ENCODE measurements at places on chromosomes 1 and 21. TPM values are rescaled to one million over a fixed set of nuclear protein-coding genes. Genes with fewer than 3 reads are reported as not detected.

The TNFRSF8 gene
- total RNA-seq, result 16.3 TPM

The A3GALT2 gene
- total RNA-seq, result not detected

- H3K4me1 ChIP-seq, result no peaks in the 10 kb centered on the region
- no peak overlapping the region for H3K27ac ChIP-seq
- no peak overlapping the region for H3K4me3 ChIP-seq
- no peak for DNase-seq
Measured at GRCh38 chr1:153238527-153238926, 21.0 kb upstream of the LORICRIN start.

- peaks cover 9% of the 10 kb centered on the region for H3K36me3 ChIP-seq
- H3K27ac ChIP-seq, result no peak overlapping the region
- no peak for DNase-seq
- no peaks in the 10 kb centered on the region for H3K27me3 ChIP-seq
Measured at GRCh38 chr1:100349246-100349645, 3.1 kb upstream of the CDC14A start.

DNA sequence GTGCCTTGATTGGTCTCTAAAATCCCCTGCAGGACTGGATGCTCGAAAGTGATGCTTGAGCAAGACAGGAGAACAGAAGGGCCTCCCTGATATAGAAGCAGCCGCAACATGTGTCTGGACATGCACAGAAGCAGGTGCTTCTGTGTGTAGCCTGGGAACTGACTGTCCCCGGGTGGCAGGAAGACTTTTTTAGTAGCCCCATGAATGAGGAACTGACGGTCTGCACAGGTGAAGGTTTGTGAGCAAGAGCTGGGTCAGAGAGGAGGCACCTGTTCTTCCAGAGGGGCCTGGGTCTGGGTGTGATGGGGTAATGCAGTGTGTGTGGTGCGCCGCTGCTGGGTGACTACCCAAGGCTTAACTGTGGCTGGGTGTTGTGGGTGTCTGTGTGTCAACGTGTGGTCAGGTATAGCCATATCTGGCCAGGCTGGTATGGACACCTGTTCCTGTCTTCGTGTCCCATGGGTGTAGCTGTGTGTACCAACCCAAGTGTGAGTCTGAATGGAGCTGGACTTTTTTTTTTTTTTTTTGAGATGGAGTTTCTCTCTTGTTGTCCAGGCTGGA lies 39.1 kb upstream of the FOXO6 start:
- no peak overlapping the region for H3K27ac ChIP-seq
- H3K4me1 ChIP-seq, result peaks cover 7% of the 10 kb centered on the region
- DNase-seq, result no peak
- H3K27me3 ChIP-seq, result peaks cover 7% of the 10 kb centered on the region

DNA sequence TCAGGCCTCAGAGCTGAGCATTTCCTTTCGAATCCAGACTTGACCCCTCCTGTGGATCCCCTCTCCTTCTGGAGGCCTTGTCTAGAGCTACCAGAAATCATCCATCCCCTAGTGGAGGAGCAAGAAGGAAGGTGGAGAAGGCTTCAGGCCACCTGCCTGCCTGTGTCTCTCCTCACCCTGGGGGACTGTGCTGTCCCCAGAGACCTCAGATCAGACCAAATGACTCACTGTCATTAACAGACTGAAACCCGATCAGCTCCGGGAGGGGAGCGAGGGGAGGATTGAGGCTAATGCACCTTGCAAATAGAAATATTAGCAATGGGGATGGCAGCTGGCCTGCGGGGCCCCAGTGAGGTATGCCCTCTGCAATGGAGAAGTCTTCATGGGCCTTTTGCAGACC lies 2.1 kb downstream of the MYBPH start:
- H3K27me3 ChIP-seq, result no peaks in the 10 kb centered on the region
- H3K4me1 ChIP-seq, result no peaks in the 10 kb centered on the region
- H3K36me3 ChIP-seq, result no peaks in the 10 kb centered on the region
- H3K4me3 ChIP-seq, result no peak overlapping the region

DNA sequence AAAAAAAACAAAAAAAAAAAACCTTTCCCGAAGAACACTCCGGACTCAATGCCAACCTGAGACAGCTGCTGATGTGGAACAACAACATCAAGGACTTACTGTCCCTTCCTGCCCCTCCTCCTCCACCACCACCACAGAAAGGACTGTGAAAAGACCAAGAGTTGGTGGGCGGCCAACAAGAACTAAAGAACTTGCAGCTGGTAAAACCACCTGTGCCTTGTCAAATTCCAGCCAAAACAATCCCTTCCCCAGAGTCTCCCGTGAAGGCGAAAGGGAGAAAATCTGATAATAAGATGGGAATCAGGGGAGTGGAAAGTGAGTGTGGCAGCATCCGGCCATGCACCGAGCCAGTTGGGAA lies 88.9 kb downstream of the PROX1 start:
- no peak overlapping the region for H3K4me3 ChIP-seq
- H3K27me3 ChIP-seq, result peaks cover 3% of the 10 kb centered on the region
- no peaks in the 10 kb centered on the region for H3K4me1 ChIP-seq
- H3K36me3 ChIP-seq, result no peaks in the 10 kb centered on the region

GRCh38 chr1:162568802-162569201 lies 7.3 kb downstream of the UAP1 start:
- peaks cover 25% of the 10 kb centered on the region for H3K36me3 ChIP-seq
- no peak overlapping the region for H3K4me3 ChIP-seq
- no peaks in the 10 kb centered on the region for H3K27me3 ChIP-seq
- DNase-seq, result no peak
- peaks cover 55% of the 10 kb centered on the region for H3K4me1 ChIP-seq

DNA sequence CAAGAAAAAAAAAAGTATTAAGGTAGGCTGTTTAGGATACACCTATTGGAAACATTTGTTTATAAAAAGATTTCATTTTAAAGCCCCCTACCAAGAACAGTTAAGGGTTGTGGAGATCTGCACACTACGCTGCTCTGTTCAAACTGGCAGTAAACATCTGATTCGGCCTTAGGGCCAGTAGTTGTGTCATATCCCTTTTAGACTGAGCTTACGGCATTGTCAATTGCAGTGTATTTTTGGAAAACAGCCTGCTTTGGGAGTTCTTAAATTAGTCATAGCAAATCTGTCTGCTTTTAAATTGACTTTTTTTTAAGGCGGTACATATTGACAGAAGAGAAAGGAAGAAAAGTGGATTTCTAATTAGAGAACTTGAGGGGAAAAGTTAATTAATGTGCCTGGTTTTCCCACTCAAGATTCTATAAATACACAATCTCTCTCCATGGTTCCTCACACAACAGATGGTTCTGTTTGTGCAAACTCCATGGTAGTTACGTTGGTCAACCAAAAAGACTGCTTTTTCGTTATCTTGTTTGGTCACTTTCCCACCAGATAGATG lies 1.7 kb upstream of the ELK4 start:
- no peak for DNase-seq
- H3K4me3 ChIP-seq, result no peak overlapping the region

DNA sequence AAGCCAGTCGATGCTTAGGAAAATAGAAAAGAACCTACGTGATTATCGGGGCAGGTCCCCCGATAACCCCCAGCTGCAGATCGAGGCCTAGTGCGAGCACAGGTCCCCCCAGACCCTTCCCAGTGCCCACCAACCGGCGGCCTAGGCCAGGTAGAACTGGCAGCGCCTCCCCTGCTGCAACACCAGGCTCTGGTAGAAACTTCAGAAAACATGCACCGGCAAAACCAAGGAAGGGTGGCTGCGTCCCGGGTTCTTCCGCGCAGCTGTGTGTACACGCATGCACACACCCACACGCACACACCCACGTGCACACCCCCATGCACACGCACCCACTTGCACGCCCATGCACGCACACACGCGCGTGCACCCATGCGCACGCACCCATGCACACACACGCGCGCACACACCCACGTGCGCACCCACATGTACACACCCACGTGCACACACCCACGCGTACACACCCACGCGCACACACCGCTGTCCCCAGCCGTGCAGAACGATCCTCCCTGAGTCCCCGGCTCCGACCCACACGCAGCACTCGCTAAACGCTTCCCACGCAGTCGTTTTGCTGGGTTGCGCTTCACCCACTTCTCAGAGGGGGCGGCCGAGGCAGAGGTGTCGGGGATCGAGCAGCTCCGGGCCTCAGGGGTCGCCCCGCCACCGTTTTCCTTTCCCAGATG lies 5.2 kb downstream of the TSPEAR start:
- H3K27me3 ChIP-seq, result peaks cover 49% of the 10 kb centered on the region
- H3K4me1 ChIP-seq, result peaks cover 5% of the 10 kb centered on the region
- no peak overlapping the region for H3K4me3 ChIP-seq
- peaks cover 9% of the 10 kb centered on the region for H3K36me3 ChIP-seq

- H3K27ac ChIP-seq, result peak overlapping the region; percentile 88
- H3K4me3 ChIP-seq, result peak overlapping the region; percentile 27
- peak; percentile 81 for DNase-seq
- H3K4me1 ChIP-seq, result peaks cover 13% of the 10 kb centered on the region
- no peaks in the 10 kb centered on the region for H3K36me3 ChIP-seq
- no peaks in the 10 kb centered on the region for H3K27me3 ChIP-seq
Measured at GRCh38 chr1:161506336-161507223, 1.3 kb downstream of the FCGR2A start.

Measured in natural killer cell treated with Interleukin-12 subunit alpha and Interleukin-12 subunit beta and Interleukin-15 and Interleukin-18, amount 100 ng/mL, for 72 hours (primary cell).